Eye (tissue), 1 donor: ENCODE measurements at places on chromosomes 1 and 21.

- DNase-seq: no peak
These were observed 58.5 kb downstream of the TYW3 start for GRCh38 chr1:74791491-74791890.

DNA sequence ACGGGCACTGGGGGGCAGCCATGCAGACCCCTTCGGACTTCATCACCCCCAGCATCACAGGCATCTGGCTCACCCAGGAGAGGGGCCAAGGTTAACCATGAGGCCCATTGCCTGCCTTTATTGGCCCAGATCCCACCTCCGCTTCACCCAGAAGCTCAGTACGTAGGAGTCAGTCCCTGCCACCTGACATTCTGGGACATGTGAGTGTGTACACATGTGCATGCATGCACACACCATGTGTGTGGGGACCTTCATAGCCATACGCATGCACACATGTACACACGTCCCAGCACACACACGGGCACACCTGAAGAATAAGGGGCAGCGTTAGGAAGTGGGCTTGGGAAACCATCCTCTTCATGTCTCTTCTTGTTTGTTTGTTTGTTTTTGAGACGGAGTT, 24.1 kb upstream of the TRAPPC10 start:
- no peak for DNase-seq

DNA sequence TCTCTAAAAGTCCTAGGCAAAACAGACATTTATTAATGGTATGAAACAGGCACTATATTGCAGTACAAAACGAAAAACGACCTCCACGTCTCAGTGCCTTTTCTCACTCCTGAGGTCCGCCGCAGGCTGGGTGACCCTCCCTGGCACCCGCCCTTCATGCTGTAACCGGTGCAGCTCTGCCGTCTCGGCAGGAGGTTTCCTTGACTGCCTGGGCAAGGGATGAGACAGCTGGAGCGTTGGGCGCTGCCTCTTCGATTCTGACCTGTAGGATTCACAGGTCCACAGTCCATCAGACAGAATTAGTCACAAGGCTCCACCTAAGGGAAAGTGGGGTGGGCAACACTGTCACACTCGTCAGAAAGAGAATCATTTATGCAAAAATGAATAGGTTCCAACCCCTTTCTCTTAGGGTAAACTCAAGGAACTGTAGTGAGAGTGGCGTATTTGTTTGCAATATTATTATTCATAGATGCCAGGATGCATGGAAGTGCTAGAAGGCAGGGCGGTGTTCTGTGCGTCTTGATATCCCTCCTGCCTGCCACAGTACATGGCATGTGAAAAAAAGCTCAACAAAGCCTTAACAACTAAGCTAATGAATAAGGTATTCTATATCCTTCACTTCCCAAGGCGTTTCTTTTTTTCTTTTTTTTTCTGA, 23.5 kb upstream of the ZBTB18 start:
- DNase-seq: no peak

- DNase-seq: no peak
These were observed 565.2 kb downstream of the PTPRU start for GRCh38 chr1:29801561-29801973.

DNA sequence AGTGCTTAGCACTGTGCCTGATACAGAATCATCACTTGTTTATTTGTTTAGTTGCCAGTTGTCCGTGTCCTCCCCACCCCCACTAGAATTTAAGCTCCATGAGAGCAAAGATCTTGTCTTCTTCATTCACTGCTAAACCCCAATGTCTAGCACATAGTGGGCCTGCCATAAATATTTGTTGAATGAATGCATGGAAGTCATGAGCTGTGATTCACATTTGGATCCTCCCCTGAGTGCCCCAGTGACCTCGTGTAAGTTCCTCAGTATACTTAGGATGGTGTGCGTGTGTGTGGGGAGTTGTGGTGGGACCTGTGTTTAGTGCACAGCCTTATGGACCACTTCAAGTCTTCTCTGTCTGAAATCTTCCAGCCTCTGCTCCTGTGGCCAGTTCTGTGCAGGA, 23.1 kb downstream of the IER5 start:
- no peak for DNase-seq

- DNase-seq: no peak
These were observed 241.8 kb downstream of the TRABD2B start for GRCh38 chr1:47755101-47755990.

GRCh38 chr1:150233359-150234308, 2.3 kb downstream of the ANP32E start:
- peak; percentile 54 for DNase-seq

DNA sequence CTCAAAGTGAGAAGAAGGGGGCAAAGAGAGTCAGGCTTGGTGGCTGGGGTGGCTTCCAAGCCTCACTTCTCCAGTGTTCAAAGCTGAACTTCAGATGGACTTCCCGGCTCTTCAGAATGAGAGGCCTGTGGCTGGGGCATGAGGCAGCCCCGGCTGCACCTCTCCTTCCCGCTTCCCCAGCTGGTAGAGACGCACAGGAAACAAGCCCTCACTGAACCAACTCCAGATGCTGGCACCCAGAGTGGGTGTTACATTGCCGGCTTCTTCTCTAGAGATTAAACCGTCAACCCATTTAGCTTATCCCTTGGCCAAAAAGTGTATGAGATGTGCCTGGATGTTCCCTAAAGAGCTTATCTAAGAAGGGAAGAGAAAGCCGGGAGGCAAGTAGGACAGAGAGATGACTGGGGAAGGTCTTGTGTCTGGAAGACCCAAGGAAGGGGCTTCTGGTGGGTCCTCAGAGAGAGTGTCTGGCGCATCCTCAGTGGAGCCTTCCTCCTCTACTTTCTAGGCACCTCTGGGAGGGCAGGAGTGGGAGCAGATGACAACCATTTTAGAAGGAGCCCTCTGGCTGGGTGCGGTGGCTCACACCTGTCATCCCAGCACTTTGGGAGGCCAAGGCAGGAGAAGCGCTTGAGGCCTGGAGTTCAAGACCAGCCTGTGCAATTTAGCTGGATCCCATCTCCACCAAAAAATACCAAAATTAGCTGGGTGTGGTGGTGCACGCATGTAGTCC, 2.0 kb downstream of the ADAMTSL4 start:
- DNase-seq: no peak

DNA sequence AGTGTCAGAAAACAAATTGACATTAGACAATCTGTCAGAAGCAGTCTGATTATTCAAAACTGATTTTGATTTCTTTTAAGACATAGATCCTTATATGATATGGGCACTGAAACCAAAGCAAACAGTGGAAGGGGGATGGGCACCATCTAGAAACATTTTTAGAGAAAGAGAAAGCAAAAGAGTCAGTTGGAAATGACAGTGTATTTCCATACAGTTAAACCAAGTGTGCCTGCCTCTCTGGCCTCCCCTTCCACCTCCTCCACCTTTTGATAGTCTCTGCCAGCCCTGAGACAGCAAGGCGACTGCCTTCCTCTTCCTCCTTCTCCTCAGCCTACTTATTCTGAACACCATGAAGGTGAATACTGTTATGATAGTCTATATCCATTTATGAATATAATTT, 949.7 kb downstream of the AMY1C start:
- DNase-seq: no peak

GRCh38 chr1:6410248-6410893, 9.3 kb downstream of the HES2 start:
- DNase-seq: no peak

GRCh38 chr1:176559878-176560277, 96.9 kb downstream of the PAPPA2 start:
- peak; percentile 94 for DNase-seq

DNA sequence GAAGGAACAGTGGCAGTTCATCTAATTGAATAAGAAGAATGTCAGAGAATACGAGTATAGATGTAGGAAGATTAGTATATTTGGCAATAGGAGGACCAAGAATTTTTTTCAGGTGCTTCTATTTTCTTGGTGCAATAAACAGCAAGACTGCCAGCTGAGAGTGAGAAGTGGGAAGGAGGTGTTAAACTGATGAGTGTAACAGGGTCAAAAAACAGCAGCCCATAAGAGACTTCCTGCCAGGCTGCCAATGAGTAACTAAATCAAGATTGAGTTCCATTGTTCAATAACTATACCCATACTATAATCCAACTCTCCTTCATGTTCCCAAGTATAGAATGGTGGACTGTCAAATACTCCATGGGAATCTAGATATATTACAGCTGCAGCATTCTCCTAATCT, 28.7 kb downstream of the LYST start:
- DNase-seq: no peak

GRCh38 chr1:107867422-107867821, 97.6 kb downstream of the VAV3 start:
- peak; percentile 12 for DNase-seq

GRCh38 chr1:53860967-53861411, 22.9 kb upstream of the NDC1 start:
- peak; percentile 78 for DNase-seq
